Thyroid gland (tissue), 4 donors: ENCODE measurements at places on chromosomes 11 and 22. TPM values are rescaled to one million over a fixed set of nuclear protein-coding genes. Genes with fewer than 3 reads are reported as not detected.

DNA sequence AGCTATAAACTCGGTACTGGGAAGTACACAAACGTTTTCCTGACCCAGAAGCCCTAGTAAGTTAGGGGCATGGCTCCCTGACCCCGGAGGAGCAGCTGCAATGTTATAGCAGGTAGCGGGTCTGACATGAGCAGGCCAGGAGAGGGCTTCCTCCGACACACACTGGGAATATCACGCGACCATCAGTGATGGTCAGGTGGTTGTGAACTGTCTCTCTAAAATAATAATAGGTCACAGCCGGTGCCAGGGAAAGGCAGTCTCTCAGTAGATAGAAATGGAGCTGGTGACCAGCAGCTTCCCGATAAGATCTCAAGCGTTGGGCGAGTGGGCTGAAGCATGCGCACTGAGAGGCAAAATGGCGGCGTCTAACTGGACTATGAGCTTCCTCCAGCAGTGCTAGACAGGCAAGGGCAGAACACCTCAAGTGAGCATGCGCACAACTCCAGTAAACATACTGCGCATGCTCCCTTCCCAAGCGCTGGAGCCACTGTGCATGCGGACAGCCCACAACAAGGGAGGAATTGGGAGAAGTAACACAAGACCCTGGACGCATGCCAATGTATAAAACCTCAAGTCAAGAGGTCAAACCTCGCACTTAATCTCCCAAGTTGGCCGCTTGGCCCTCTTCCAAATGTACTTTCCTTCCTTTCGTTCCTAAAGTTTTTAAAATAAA, 22.3 kb upstream of the TESMIN start:
- H3K36me3 ChIP-seq: peaks cover 80% of the 10 kb centered on the region
- H3K27me3 ChIP-seq: no peaks in the 10 kb centered on the region
- no peak for DNase-seq
- H3K4me3 ChIP-seq: no peak overlapping the region

DNA sequence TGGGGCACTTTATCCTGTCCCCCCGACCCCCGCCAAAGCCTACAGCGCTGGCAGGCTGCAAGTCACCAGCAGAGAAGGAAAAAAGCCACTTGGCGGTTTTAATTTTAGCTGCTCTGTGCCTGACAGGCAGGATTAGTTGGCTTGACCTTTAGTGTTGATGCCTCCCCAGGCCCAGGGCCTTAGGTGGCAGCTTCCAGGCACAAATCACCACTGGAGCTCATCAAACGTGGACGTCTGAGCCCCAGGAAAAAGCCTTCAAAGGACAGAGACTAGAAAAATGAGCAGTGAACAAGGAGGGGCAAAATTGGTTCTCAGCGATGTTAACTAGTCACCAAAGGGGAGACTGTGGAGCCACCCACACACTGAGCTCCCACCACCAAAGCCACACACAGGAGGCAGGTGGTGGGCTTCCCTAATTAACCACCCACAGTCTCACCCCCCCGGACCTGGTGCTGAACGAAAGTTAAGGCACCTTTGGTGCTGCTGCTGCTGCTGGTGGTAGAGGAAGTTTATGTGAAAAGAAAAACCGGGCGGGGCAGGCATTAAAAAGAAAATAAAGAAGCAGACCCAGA, 4.4 kb upstream of the PYGM start:
- peaks cover 64% of the 10 kb centered on the region for H3K36me3 ChIP-seq
- H3K27me3 ChIP-seq: no peaks in the 10 kb centered on the region
- H3K4me1 ChIP-seq: peaks cover 51% of the 10 kb centered on the region
- no peak overlapping the region for H3K27ac ChIP-seq
- DNase-seq: no peak

- no peaks in the 10 kb centered on the region for H3K27me3 ChIP-seq
- H3K4me1 ChIP-seq: no peaks in the 10 kb centered on the region
- H3K4me3 ChIP-seq: no peak overlapping the region
- peak; percentile 14 for DNase-seq
Observed at GRCh38 chr11:94658386-94658785, 91.2 kb downstream of the PIWIL4 start.

DNA sequence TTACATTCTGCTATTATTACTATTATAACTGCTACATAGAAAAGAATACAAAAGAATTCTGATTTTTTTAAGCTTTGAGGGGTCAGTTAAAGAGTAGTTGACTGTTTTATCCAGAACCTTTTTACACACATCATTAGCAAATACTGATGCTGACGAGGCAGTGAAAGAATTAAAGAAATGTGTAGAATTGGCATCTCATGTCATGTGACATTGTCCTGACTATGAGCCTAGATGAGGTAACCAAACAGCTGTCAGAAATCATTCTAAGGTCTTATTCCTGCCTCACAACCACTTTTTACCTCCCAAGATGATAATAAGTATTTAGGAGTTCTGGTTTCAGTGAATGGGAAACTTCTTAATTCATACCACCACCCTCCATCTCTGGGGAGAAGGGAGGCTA, 121.0 kb downstream of the SLC1A2 start:
- H3K4me1 ChIP-seq: no peaks in the 10 kb centered on the region
- no peak for DNase-seq
- no peak overlapping the region for H3K27ac ChIP-seq
- no peak overlapping the region for H3K4me3 ChIP-seq
- H3K36me3 ChIP-seq: no peaks in the 10 kb centered on the region

Gene TMEM191C
- total RNA-seq: 0.88 TPM
